Subcutaneous adipose tissue (tissue), 4 donors: ENCODE measurements at places on chromosomes 7 and 10. TPM values are rescaled to one million over a fixed set of nuclear protein-coding genes. Genes with fewer than 3 reads are reported as not detected.

Gene RNF148
- total RNA-seq: 8.1 TPM

Gene MRPL43
- 57.3 TPM for total RNA-seq

Gene KLLN
- total RNA-seq: 1.3 TPM

Gene METTL27
- 7.9 TPM for total RNA-seq

Gene RPEL1
- total RNA-seq: not detected
